ENCODE measurements at places on chromosomes 5 and 9. TPM values are rescaled to one million over a fixed set of nuclear protein-coding genes. Genes with fewer than 3 reads are reported as not detected.

The DOCK2 gene
- 20.6 TPM for total RNA-seq

The PLAC8L1 gene
- total RNA-seq = not detected

The IRF1 gene
- 11.0 TPM for total RNA-seq

The ZNF483 gene
- 4.2 TPM for total RNA-seq

The TICAM2 gene
- 2.2 TPM for total RNA-seq

The PCDHGA1 gene
- total RNA-seq = 0.39 TPM
